ENCODE measurements at places on chromosomes 2 and 18. TPM values are rescaled to one million over a fixed set of nuclear protein-coding genes. Genes with fewer than 3 reads are reported as not detected.

The TFCP2L1 gene
- total RNA-seq, result 6.4 TPM

DNA sequence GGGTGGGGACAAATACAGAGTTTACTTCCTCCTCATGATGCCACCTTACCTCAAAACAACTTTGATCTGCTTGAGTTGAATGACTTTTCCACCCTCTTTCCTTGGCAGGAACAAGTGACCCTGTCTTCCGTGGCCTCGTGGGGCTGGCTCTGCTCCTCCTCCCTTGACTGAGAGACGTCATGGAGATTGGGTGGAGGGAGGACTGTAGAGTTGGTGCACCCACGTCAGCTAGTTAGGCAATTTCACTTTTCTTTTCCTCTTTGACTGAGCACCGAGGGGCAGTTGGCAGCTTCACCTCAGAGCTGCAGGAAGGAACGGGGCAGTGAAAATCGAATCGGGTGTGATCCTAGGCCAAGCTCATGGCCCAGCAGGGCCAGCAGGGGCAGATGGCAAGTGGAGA, at the start of gene SP140:
Gene SP140 (plus strand): TSS at position 251 of the 400 bp plus-strand sequence. CDS start 109 bp downstream, at position 360.
- DNase-seq, result no peak

GRCh38 chr18:62458868-62459716, 63.7 kb upstream of the ZCCHC2 start:
- no peak for DNase-seq

GRCh38 chr2:1488851-1489250, 75.6 kb downstream of the TPO start:
- no peak for DNase-seq
